ENCODE measurements at places on chromosomes 3 and 15.

DNA sequence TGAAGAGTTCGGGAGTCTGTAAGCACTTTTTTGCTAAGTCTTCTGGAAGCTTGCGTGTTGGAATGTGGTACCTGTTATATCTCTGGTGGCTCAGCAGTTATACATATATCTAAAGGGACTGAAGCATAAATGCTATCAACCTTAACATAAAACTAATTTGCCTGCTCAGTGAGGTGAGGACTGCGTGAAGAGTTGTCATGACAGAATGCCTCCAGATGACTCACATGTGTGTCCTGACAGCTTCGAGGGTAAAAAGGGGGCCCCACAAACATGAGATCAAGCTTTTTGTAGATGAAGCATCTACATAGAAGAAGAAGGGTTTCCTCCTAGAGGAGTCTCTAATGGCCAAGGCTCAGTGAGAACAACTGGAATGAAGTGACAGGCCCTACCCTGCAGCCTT is 88.8 kb upstream of the C3orf80 start:
- no peak overlapping the region for H3K4me3 ChIP-seq
- H3K4me1 ChIP-seq = no peaks in the 10 kb centered on the region
- H3K27me3 ChIP-seq = no peaks in the 10 kb centered on the region
- no peak for DNase-seq

DNA sequence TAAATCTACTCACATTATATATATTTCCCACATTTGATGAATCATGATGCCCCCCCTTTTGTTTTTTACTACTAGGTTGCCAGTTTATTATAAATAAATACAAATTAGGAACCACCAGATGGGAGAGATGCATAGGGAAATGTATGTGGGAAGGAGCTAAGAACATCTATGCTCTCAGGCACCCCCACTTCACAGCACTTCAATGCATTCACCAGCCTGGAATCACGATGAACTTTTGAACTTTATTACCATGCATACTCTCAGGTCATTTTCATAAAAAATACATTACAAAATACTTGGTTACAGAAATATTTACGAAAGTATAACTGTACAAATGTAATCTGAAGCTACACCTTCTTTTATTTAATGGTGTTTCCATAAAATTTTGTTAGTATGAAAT is 988.0 kb upstream of the EPHA6 start:
- H3K27me3 ChIP-seq = no peaks in the 10 kb centered on the region
- no peaks in the 10 kb centered on the region for H3K36me3 ChIP-seq
- DNase-seq = no peak
- H3K27ac ChIP-seq = no peak overlapping the region
- H3K4me1 ChIP-seq = no peaks in the 10 kb centered on the region
- no peak overlapping the region for H3K4me3 ChIP-seq

GRCh38 chr3:11140030-11140712 is 14.1 kb upstream of the HRH1 start:
- no peaks in the 10 kb centered on the region for H3K4me1 ChIP-seq
- no peaks in the 10 kb centered on the region for H3K27me3 ChIP-seq
- DNase-seq = no peak
- no peak overlapping the region for H3K27ac ChIP-seq

- no peak for DNase-seq
- H3K27me3 ChIP-seq = no peaks in the 10 kb centered on the region
- H3K4me1 ChIP-seq = no peaks in the 10 kb centered on the region
- no peak overlapping the region for H3K27ac ChIP-seq
- H3K4me3 ChIP-seq = no peak overlapping the region
Observed at GRCh38 chr3:97895216-97895615, 73.4 kb downstream of the CRYBG3 start.

DNA sequence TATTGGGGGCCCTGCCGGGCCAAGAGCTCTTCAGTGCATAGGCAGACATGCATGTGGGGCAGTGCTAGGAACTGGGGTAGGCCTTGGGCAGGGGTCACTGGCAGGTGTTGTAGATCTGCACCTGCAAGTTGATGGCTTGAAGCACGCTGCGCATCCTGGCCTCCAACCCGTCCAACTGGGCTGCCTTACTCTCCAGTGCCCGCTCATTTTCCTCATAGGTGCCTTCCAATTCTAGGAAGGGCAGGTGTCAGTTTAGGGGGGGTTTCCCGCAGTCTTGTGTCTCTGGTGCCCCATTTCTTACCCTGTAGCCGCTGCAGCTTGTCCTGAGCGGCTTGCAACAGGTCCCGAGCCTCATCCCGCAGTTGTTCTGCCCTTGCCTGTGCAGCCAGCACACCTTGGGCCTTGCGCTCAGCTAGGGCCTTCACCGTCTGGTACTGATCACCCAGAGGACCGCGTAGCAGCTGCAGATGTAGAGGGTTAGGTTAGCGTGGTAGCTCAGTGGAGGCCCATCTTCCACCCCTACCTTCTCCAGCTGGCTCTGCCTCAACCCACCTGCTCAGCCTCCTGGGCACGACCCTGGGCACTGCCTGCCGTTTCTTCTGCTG is 611 bp upstream of the USP19 start:
- H3K36me3 ChIP-seq = peaks cover 20% of the 10 kb centered on the region
- no peak for DNase-seq
- H3K4me3 ChIP-seq = peak overlapping the region; percentile 79
- peak overlapping the region; percentile 96 for H3K27ac ChIP-seq
- H3K27me3 ChIP-seq = no peaks in the 10 kb centered on the region

- H3K27ac ChIP-seq = no peak overlapping the region
- peak; percentile 41 for DNase-seq
- H3K36me3 ChIP-seq = no peaks in the 10 kb centered on the region
Observed at GRCh38 chr3:13193320-13194284, 120.4 kb upstream of the IQSEC1 start.

DNA sequence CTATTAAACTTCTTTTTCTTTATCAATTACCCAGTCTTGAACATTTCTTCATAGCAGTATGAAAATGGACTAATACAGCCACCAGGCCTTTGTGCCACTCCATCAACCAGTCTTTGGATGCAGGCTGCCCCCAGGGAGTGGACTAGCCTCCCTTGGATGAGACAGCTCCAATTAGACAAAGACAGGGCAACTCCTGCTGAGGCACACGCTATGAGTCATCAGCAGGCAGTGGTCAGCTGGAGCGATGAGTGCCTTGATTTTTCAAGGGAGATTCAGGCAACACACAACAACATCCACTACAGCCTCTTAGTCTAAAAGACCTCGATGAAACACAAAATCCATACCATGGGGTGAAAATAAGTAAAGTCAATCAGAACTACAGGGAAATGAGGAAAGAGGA is 160.1 kb downstream of the ARRDC4 start:
- H3K27me3 ChIP-seq = no peaks in the 10 kb centered on the region
- no peaks in the 10 kb centered on the region for H3K36me3 ChIP-seq
- no peak for DNase-seq
- H3K27ac ChIP-seq = no peak overlapping the region

GRCh38 chr3:38297947-38298711 is 16.0 kb downstream of the SLC22A14 start:
- H3K27ac ChIP-seq = no peak overlapping the region
- H3K27me3 ChIP-seq = no peaks in the 10 kb centered on the region
- no peaks in the 10 kb centered on the region for H3K36me3 ChIP-seq
- no peaks in the 10 kb centered on the region for H3K4me1 ChIP-seq
- no peak for DNase-seq

GRCh38 chr3:191131305-191131704 is 67.7 kb upstream of the OSTN start:
- H3K4me1 ChIP-seq = no peaks in the 10 kb centered on the region
- no peaks in the 10 kb centered on the region for H3K27me3 ChIP-seq
- no peak overlapping the region for H3K4me3 ChIP-seq

GRCh38 chr15:39542385-39543065 is 38.4 kb upstream of the THBS1 start:
- H3K27me3 ChIP-seq = no peaks in the 10 kb centered on the region
- no peaks in the 10 kb centered on the region for H3K36me3 ChIP-seq
- H3K27ac ChIP-seq = no peak overlapping the region
- no peak overlapping the region for H3K4me3 ChIP-seq
- H3K4me1 ChIP-seq = peaks cover 5% of the 10 kb centered on the region
- no peak for DNase-seq

GRCh38 chr15:87419344-87419743 is 837.2 kb downstream of the NTRK3 start:
- no peak for DNase-seq
- H3K27ac ChIP-seq = no peak overlapping the region
- H3K4me3 ChIP-seq = no peak overlapping the region
- H3K36me3 ChIP-seq = no peaks in the 10 kb centered on the region
- no peaks in the 10 kb centered on the region for H3K27me3 ChIP-seq

Measured in breast epithelium (tissue), 4 donors.